ENCODE measurements at places on chromosomes 6 and 20.

GRCh38 chr6:66362888-66363287, 655.9 kb upstream of the EYS start:
- no peak for DNase-seq

- no peak for DNase-seq
These were observed 16.4 kb downstream of the TAAR2 start for GRCh38 chr6:132607544-132608233.

GRCh38 chr6:135088281-135088680, 33.7 kb upstream of the HBS1L start:
- no peak for DNase-seq

- DNase-seq, result peak; percentile 67
These were observed 10.5 kb downstream of the SYTL3 start for GRCh38 chr6:158660333-158660754.

DNA sequence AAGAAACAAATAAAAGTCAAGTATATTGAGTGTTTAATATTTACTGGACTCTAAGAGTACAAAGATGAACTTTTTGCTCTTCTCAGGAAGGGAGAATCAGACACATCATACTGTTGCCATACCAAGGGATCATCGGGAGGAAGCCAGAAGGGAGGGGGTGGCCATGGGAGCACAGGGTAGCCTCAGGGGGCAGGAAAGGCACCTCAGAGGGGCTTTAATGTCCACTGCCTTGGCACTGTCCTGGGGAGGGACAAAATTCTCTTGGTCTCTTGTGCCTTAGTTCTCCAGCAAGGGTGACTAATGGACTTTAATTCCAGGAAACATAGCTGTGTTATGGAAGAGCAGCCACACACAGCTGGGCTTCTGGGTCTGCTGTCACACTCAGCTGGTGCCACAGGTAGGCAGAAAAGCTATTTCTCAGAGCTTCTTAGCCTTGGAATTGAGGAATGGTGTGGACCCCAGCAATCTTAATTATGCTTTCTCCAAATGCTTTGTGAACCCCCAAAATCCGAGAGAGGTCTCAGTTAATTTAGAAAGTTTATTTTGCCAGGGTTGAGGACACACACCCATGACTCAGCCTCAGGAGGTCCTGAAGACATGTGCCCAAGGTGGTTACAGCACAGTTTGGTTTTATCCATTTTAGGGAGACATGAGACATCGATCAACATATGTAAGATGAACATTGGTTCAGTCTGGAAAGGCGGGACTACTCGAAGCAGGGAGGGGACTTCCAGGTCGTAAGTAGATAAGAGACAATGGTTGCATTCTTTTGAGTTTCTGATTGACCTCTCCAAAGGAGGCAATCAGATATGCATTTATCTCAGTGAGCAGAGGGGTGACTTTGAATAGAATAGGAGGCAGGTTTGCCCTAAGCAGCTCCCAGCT, 53.2 kb downstream of the MRAP2 start:
- DNase-seq, result no peak

DNA sequence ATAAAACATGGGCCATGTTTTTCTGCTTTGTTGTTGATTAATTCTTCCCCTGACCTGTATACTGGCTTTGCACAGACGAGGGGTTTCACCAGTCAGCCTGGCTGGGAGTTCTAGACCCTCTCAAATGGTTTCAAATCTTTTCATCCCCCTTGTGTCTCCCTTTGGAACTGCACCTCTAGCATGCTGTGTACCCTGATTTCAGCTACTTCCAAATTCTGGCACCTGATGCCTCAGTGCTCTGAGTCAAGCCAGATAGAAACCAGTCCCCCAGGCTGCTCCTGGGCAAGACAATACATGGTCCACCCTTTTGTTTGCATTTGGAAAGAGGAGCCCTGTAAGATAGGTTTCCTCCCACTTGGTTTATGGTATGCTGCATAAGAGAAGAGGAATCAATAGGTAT, 290.2 kb downstream of the BTBD3 start:
- DNase-seq, result peak; percentile 4

DNA sequence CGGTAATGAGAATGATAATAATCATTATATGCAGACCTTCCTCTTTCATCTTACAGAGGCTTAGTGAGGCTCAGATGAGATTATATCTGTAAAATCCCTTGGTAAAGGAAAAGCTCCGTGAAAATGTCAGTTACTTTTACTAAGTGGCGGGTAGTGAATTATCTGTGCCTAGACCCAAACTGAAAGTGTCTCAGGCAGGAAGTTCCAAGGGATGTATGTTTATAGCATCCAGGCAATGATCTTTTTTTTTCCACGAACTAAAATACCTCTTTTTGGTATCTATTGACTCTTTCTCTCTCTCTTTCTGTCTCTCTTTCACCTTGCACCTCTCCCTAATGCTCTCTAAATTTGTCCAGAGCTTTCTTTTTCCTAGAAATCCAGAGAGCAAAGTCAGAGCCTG, 5.0 kb downstream of the TCF21 start:
- DNase-seq, result no peak

All from OCI-LY7 (cell line).